ENCODE measurements at places on chromosomes 12 and 14. TPM values are rescaled to one million over a fixed set of nuclear protein-coding genes. Genes with fewer than 3 reads are reported as not detected.

DNA sequence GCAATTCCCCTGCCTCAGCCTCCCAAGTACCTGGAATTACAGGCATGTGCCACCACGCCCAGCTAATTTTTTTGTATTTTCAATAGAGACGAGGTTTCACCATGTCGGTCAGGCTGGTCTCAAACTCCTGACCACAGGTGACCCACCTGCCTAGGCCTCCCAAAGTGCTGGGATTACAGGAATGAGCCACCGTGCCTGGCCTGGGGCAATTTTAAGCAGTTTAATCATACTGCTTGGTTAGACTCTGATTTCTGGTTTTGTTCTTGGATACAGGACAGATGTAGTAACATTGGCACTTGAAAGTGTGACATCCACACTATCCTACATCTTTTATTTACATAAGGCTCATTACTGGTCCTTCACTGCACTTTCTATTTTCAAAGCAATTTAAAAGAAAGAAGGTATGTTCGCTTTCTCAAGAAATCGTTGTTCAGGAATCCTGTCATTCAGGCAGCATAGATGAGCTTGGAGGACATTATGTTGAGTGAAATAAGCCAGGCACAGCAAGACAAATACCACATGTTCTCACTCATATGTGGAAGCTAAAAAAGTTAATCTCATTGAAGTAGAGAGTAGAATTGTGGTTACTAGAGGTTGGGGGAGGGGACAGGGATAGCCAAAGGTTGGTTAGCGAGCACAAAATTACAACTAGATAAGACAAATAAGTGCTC lies 4.0 kb upstream of the NUAK1 start:
- H3K27me3 ChIP-seq = no peaks in the 10 kb centered on the region
- H3K4me3 ChIP-seq = no peak overlapping the region
- no peak for DNase-seq
- H3K36me3 ChIP-seq = no peaks in the 10 kb centered on the region

USP44 gene
- 8.2 TPM for total RNA-seq

GRCh38 chr14:52267501-52268278 lies at the start of gene PTGDR:
TSS of gene PTGDR (plus strand) at chr14:52267698. CDS start at chr14:52267815, 117 bp downstream.
- H3K4me3 ChIP-seq = peak within 1 kb of the TSS; percentile 62
- no peaks in the 10 kb centered on the region for H3K4me1 ChIP-seq
- H3K27me3 ChIP-seq = no peaks in the 10 kb centered on the region
- no peaks in the 10 kb centered on the region for H3K36me3 ChIP-seq
- H3K27ac ChIP-seq = peak within 1 kb of the TSS; percentile 43

- no peaks in the 10 kb centered on the region for H3K4me1 ChIP-seq
- no peak overlapping the region for H3K4me3 ChIP-seq
- peaks cover 5% of the 10 kb centered on the region for H3K36me3 ChIP-seq
- no peaks in the 10 kb centered on the region for H3K27me3 ChIP-seq
- no peak overlapping the region for H3K27ac ChIP-seq
Measured at GRCh38 chr12:27693403-27693802, 2.8 kb upstream of the REP15 start.

GRCh38 chr12:31765931-31766330 lies 37.1 kb upstream of the AMN1 start:
- H3K27ac ChIP-seq = no peak overlapping the region
- DNase-seq = no peak
- no peaks in the 10 kb centered on the region for H3K4me1 ChIP-seq
- no peaks in the 10 kb centered on the region for H3K36me3 ChIP-seq

DNA sequence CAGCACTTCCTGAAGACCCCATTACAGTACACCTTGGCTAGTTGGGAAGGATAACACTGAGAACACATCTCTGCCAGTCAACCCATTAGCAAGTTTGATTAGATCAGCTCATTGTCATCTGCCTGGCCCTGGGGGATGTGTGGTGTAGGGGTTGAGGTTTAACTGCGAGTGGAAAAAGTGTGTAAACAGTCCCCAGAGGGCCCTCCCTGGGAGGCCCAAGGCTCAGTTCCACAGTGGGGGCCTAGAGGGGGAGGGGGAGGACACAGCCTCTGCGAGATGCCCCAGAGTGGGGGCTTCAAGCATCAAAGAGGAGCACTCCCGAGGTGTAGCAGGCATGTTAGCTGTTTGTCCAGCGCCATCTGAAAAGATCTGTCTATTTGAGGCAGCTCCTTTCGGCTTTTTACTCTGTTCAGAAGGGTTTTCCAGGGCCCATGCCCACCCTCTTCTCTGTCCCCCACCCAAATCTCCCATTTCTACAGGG lies 344 bp downstream of the LPAR5 start:
- H3K36me3 ChIP-seq = no peaks in the 10 kb centered on the region
- peak overlapping the region; percentile 42 for H3K27ac ChIP-seq
- no peaks in the 10 kb centered on the region for H3K4me1 ChIP-seq
- no peaks in the 10 kb centered on the region for H3K27me3 ChIP-seq

POLR3B gene
- 9.2 TPM for total RNA-seq

GRCh38 chr12:7646178-7646475 lies 19.6 kb downstream of the APOBEC1 start:
- DNase-seq = no peak
- H3K4me3 ChIP-seq = no peak overlapping the region
- H3K4me1 ChIP-seq = no peaks in the 10 kb centered on the region
- H3K27ac ChIP-seq = no peak overlapping the region
- H3K27me3 ChIP-seq = no peaks in the 10 kb centered on the region

DNA sequence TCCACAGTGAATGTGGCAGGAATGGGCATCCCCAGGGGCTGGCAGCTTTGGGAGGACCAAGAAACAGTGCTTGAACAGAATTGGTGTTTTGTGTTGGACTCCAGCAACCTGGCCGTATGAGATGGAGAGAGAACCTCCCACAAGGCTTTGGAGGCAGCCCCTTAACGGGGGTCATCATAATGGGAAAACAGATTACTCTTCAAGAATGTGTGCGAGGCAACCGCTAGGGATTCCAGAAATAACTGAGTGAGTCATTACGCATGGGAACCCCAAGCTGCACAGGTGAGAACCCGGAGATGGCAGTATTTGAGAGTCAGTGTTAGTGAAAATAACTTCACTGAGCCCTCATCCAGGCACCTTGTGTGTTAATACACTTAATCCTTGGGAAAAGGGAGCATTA lies 567.8 kb upstream of the TBX3 start:
- H3K27me3 ChIP-seq = no peaks in the 10 kb centered on the region
- no peak overlapping the region for H3K27ac ChIP-seq
- DNase-seq = no peak
- no peaks in the 10 kb centered on the region for H3K4me1 ChIP-seq
- H3K4me3 ChIP-seq = no peak overlapping the region

SSTR1 gene
- total RNA-seq = 0.29 TPM

DNA sequence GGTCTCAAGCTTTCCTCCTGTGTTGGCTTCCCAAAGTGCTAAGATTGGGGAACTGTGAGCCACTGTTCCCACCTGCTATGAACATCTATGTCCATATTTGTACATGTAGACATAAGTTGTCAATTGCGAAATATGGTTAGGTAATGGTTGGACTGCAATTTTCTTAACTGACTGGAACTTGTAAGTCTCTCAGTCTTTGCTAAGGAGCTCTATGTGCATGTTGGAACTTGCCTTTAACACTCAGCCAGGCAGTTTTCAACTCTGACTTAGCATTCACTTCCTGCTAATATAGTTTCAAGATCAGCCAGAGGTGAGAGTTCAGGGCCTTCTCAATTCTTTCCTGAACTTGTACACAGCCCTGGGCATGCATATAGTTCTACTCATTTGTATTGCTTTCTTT lies 44.5 kb upstream of the EEA1 start:
- H3K27me3 ChIP-seq = no peaks in the 10 kb centered on the region
- H3K4me3 ChIP-seq = no peak overlapping the region
- H3K36me3 ChIP-seq = no peaks in the 10 kb centered on the region
- no peak for DNase-seq

- no peak overlapping the region for H3K27ac ChIP-seq
- DNase-seq = no peak
- no peaks in the 10 kb centered on the region for H3K36me3 ChIP-seq
- H3K27me3 ChIP-seq = no peaks in the 10 kb centered on the region
Measured at GRCh38 chr12:47707905-47708543, 2.2 kb upstream of the RPAP3 start.

GRCh38 chr12:39613525-39613924 lies 6.1 kb downstream of the ABCD2 start:
- H3K27ac ChIP-seq = no peak overlapping the region
- no peak overlapping the region for H3K4me3 ChIP-seq
- H3K36me3 ChIP-seq = no peaks in the 10 kb centered on the region
- DNase-seq = no peak
- H3K27me3 ChIP-seq = no peaks in the 10 kb centered on the region
- no peaks in the 10 kb centered on the region for H3K4me1 ChIP-seq

NFE2 gene
- 0.15 TPM for total RNA-seq

GRCh38 chr12:23084236-23084995 lies 459.4 kb downstream of the ETNK1 start:
- no peaks in the 10 kb centered on the region for H3K36me3 ChIP-seq
- no peaks in the 10 kb centered on the region for H3K27me3 ChIP-seq
- DNase-seq = no peak

- no peak overlapping the region for H3K4me3 ChIP-seq
- no peak for DNase-seq
- no peak overlapping the region for H3K27ac ChIP-seq
- H3K27me3 ChIP-seq = no peaks in the 10 kb centered on the region
- H3K36me3 ChIP-seq = no peaks in the 10 kb centered on the region
Measured at GRCh38 chr12:58296863-58297262, 355.5 kb downstream of the ATP23 start.

PPFIBP1 gene
- total RNA-seq = 86.5 TPM

- H3K4me3 ChIP-seq = no peak overlapping the region
- H3K27ac ChIP-seq = no peak overlapping the region
- DNase-seq = no peak
- H3K4me1 ChIP-seq = no peaks in the 10 kb centered on the region
Measured at GRCh38 chr12:69061574-69061973, 128.6 kb upstream of the CPM start.

CCDC38 gene
- 0.73 TPM for total RNA-seq

GRCh38 chr12:121822393-121823100 lies 18.7 kb downstream of the SETD1B start:
- peaks cover 13% of the 10 kb centered on the region for H3K36me3 ChIP-seq
- H3K27ac ChIP-seq = no peak overlapping the region
- no peaks in the 10 kb centered on the region for H3K4me1 ChIP-seq
- no peak overlapping the region for H3K4me3 ChIP-seq
- no peaks in the 10 kb centered on the region for H3K27me3 ChIP-seq

BAG5 gene
- total RNA-seq = 45.4 TPM

GRCh38 chr12:106227641-106228319 lies 20.0 kb downstream of the CKAP4 start:
- H3K27ac ChIP-seq = no peak overlapping the region
- H3K4me3 ChIP-seq = no peak overlapping the region
- H3K36me3 ChIP-seq = no peaks in the 10 kb centered on the region
- DNase-seq = no peak
- no peaks in the 10 kb centered on the region for H3K27me3 ChIP-seq

DNA sequence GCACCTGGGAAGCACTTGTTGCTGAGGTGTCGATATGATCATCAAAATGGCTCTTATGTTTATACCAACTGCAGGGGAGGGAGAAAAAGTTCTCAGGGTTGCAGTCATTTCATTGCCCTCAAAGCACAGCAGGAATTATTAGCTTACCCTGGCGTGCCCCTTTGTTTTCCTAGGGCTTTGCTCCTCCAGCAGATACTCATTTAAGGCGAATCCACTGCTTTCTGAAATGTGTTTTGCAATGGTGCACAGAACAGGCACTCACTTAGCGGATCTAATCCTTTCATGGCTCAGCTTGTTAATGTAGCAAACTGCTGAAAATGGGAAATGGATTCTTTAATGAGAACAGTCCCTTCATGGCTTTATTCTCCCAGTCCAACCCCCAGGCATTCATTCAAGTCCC lies 76.7 kb downstream of the NKX2-1 start:
- H3K27me3 ChIP-seq = peaks cover 24% of the 10 kb centered on the region
- no peak for DNase-seq
- no peak overlapping the region for H3K27ac ChIP-seq
- H3K4me3 ChIP-seq = no peak overlapping the region
- H3K36me3 ChIP-seq = no peaks in the 10 kb centered on the region

GRCh38 chr14:65213316-65213715 lies 111.0 kb upstream of the MAX start:
- H3K4me1 ChIP-seq = no peaks in the 10 kb centered on the region
- no peak overlapping the region for H3K4me3 ChIP-seq
- DNase-seq = no peak
- no peak overlapping the region for H3K27ac ChIP-seq
- H3K27me3 ChIP-seq = no peaks in the 10 kb centered on the region

DNA sequence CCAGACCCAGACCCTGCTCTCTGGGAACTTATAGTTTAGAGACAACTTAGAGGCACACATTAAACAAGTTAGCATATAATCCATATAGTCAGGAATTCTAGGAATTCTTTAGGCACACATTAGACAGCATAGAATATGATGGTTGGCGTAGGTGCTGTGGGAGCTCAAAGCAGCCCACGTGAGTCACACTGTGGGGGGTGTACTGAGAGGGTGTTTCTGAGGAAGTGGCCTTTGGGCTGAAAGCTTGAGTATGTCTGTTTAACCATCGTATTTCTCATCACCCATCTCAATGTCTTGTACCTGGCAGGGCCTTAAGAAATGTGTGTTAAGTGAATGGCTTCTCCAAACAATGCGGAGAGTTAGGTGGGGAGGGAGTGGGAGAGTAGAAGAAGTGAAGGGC lies 67.2 kb downstream of the TMEM30B start:
- no peak overlapping the region for H3K27ac ChIP-seq
- H3K4me1 ChIP-seq = no peaks in the 10 kb centered on the region
- H3K27me3 ChIP-seq = no peaks in the 10 kb centered on the region
- H3K36me3 ChIP-seq = no peaks in the 10 kb centered on the region
